ENCODE measurements at places on chromosomes 12 and 14.

- DNase-seq, result no peak
Observed at GRCh38 chr14:72787841-72788240, 106.1 kb downstream of the DPF3 start.

- DNase-seq, result no peak
Observed at GRCh38 chr14:50635141-50635540, 33.0 kb downstream of the SAV1 start.

DNA sequence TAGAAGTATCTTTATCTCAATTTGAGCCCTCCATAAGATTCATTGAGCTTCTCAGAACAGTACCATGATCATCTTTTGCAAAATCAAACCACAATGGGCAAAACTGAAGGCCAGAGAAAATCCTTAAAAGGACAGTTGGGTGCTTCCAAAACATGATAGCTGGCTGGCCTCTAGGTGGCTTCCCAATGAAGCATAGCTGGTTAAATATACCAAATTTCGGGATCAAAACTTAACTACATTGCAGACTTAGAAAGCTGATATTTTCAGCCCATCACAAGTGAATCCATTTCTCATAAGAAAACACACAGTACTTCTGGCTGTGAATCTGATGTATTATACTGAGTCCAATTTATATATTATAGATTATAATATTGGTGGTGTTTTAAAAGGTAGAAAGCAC is 15.3 kb upstream of the PIK3C2G start:
- no peak for DNase-seq

DNA sequence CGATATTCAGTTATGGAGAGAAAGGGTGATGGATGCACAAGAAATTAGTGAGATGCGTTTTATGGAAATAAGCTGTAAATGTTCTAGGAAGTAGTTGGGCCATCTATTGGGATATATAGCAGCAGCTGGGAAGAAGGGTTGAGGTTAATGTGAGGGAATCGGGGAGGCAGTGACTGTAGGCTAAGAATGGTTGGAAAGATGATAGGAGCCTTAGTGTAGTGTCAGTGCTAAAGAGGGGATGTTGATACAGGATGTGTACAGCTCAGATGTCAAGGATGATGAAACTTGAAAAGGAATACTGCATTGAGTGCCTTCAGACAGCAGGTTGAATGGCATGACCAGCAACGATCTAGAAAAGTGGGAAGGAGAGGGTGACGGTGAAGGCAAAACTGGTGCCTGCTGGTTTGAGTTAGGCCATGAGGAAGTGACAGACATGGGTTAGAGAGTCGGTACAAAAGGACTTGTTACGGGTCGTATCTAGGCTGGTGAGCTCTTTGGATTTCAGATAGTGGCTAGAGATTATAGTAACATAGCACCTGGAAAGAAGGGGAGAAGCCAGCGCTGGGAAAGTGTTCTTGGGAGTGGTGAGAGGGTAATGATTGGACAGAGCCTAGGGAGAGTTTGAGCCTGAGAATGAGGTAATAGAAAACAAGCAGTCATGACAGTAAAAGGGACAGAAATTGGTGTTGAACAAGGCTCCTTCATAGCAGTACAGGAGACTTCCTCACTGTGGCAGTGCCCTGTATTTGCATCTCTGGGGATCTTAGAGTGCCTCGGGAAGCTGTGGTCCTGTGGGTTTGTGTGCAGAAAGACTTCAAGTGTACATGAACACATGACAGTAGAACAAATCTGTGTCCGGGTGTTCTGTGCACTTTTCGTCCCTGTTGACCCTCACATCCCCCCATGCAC is 9.6 kb downstream of the MARS1 start:
- no peak for DNase-seq

DNA sequence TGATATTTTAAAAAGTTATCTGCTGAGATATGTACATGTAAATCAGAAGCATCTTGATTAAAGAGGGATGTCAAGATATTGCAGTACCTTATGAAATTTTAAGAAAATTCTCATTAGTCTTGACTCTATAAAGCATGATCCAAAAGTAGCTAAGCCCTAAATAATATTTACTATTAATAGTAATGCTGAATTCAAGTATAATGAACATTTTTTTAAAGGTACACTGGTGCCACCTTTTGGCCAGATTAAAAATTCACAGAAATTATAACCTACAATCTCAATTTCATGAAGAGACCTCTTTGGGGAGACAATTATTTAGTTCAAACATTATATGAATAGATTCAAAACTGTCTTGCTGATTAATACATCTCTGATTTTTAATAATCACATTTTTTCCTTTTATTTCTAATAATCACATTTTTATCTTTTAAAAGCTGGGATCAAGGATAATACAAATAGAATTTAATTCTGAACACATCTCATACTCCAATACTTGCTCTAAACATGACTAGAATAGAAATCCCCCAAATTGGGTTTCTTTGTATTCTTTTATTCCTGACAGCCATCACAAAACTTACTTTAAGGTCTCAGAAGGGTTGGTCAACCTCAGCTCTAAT is 13.4 kb downstream of the AKAP5 start:
- no peak for DNase-seq

GRCh38 chr14:42070031-42070430 is 463.4 kb downstream of the LRFN5 start:
- DNase-seq, result no peak

DNA sequence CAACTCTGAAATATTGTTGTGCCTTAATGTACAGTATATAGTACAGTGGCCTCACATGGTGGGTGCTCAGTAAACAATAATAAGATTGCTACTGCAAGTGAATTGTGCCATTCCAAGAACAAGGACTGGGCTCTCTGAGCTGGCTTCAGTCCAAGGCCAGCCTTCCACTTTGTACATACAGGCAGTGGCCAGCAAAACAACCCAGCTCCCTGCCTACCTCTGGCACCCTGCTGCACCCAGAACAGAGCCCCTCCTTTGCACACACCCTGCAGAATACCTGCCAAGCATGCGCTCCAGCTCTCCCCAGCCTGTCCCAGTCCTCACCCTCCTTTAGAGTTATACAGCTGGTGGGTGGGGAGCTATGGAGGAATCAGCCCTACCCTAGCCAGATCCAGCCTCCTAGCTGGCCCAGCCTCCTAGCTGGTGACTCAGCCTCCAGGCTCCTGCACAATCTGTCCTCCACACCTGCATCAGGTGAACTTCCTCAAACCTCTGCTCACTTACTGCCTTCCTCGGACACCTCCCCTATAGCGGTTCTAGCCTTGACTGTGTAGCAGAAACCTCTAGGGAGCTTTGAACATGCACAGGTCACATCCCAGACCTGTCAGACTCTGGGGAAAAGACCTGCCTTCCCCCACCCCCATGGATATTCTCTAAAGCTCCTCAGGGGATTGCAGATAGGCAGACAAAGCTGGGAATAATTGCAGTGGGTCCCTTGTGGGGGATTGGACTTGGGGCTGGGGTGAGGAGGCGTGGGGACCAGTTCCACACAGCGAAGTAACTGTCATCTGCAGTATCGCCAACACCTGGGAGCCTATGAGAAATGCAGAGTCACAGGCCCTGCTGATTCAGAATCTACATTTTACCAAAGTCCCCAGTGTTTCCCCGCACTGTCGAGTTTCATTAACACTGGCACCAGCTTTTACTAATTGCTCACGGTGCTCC is 17.9 kb downstream of the ZDHHC22 start:
- DNase-seq, result no peak

- DNase-seq, result no peak
Observed at GRCh38 chr14:60757567-60758002, 23.0 kb downstream of the MNAT1 start.

Data from activated CD4-positive, alpha-beta T cell treated with anti-CD3 and anti-CD28 coated beads, Interleukin-2, amount 50 U/mL, for 24 hours (primary cell).